ENCODE measurements at places on chromosomes 6 and 20.

- DNase-seq = no peak
Measured at GRCh38 chr6:139686308-139686707, 311.9 kb upstream of the CITED2 start.

GRCh38 chr6:148285205-148285604 is 57.4 kb upstream of the SASH1 start:
- no peak for DNase-seq

GRCh38 chr6:162973980-162974379 is 246.2 kb downstream of the PACRG start:
- no peak for DNase-seq

GRCh38 chr6:7270320-7271204 is 42.4 kb downstream of the SSR1 start:
- DNase-seq = no peak

DNA sequence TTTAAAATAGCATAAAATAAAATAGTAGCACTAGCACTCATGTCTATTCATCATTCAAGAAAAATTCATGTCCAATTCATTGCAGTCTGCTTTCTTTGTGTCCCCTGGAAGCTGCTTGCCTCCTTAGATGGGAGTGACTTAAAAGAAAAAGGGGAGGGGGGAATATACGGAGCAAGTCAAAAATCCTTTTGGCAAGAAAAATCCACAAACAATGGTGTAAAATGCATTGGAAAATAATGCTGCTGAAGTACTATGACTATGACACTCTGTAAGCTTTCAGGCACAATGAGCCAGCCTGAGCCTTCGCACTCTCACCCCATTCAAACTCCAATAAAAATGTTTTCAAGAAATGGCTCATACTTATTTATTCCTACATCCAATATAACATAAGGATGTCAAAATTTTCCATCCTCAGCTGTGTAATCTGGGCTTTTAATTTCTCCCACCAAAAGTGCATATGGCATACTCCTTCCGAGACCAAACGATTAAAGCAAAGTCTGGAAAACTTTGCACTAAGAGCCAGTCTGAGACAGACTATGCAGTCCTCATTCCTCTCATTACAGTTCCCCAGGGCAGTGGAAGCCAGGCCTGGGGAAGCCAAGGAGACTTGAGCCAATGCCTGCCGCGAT is 790 bp downstream of the NEDD9 start:
- no peak for DNase-seq

GRCh38 chr20:23248461-23248882 is 102.1 kb upstream of the NXT1 start:
- DNase-seq = no peak

- no peak for DNase-seq
Measured at GRCh38 chr6:144999127-144999526, 714.0 kb downstream of the UTRN start.

DNA sequence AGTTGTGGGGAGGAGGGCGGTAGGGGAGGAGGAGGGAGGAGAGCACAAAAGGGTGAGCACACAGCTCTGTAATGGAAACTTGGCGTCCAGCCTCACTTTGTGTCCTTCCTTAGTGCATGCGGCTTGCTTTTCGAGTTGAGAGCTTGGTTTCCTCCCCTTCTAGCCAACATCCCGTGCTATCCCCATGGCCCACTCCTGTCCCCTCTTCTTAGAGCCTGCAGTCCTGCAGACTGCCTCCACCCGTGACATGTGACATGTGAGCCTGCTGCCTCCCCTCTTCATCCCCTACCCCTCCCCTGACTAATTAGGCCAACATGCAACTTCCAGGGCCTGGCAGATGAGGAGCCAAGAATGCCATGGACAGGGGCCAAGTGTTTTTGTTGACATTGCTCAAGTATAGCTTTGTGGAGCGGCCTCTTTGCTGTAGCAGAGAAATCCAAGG is 63.2 kb downstream of the SLC24A3 start:
- DNase-seq = no peak

GRCh38 chr6:4719491-4719890 is 56.7 kb upstream of the CDYL start:
- DNase-seq = no peak

- no peak for DNase-seq
Measured at GRCh38 chr6:149915970-149916865, 6.7 kb downstream of the RAET1G start.

DNA sequence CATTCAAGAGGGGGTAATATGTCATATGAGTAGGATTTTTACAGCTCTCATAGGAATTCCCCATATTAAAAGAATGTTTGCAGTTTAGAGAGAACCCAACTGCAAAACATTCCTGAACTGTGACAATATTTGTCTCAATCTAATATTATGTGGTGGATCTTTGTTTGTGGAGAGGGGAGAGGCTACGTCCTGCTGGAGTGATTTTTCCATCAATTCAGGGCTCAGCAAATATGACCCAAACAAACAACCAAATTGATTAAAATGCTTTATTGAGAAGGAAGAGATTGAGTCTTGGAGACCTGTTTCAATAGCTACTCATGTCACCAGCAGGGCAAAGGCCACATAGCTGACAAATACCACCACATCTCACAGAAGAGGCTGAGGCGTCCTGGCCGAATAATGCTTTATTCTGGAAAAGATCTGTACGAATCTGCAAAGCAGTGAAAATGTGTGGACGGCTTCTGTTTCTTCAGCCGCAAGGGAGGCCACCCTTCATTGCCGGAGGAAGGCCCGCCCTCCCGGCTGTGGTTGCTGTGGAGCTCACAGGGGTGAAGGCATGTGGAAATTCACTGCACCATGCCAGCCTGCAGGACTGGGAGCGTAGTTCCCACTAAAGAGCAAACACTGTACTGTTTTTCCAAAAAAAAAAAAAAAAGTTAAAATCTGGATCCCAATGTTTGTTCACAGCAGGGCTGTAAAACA is 89.7 kb upstream of the QKI start:
- no peak for DNase-seq

GRCh38 chr20:46905364-46906125 is 10.9 kb downstream of the EYA2 start:
- DNase-seq = no peak

- peak; percentile 15 for DNase-seq
Measured at GRCh38 chr20:2101057-2101864, at the start of gene STK35. STK35 (plus strand) TSS chr20:2101827; CDS start chr20:2101882, 55 bp downstream.

- DNase-seq = peak; percentile 16
Measured at GRCh38 chr6:11538052-11538818, 686 bp downstream of the TMEM170B start.

- no peak for DNase-seq
Measured at GRCh38 chr6:64861039-64861651, 845.9 kb downstream of the EYS start.

DNA sequence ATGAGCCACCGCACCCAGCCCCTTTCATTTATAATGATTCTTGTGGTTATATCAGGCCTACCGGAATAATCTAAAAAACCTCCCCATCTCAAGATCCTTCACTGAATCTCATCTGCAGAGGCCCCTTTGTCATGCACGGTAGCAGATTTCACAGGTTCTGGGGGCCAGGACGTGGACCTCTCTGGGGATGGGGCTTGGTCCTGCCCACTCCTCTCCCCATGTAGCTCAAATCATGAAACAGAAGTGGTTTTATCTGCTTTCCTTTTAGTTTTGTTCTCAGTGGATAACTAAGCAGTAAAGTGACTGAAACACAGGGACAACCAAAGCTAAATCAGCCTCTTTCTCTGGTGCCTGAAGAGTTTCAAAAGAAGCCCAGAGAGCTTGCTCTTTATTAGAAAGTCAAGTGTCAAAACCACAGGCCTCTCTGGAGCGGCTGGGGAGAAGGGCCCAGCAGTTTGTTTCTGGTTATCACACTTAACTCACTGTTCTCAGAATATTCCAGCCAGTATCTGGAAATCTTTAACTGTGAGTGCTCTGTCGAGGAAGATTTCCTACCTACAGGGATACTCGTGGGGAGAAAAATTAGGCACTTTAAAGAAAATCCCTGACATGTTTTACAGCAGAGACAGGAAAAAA is 60.6 kb upstream of the FAM184A start:
- DNase-seq = no peak

DNA sequence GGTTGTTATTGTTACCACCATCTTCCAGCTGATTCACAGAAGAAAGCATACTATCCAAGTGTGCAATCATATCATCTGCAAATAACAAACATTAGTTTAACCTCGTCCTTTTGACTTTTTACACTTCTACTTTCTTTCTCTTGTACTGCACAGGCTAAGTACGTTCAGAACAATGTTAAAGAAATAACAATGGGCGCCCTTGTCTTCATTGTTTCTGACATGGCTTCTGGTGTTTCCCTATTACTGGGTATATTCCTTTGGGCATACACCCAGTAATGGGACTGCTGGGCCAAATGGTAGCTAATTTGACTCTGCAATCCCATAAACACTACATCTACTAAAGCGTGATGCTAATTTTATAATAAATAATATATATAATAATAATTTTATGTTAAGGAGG is 146.7 kb downstream of the GJA10 start:
- no peak for DNase-seq

DNA sequence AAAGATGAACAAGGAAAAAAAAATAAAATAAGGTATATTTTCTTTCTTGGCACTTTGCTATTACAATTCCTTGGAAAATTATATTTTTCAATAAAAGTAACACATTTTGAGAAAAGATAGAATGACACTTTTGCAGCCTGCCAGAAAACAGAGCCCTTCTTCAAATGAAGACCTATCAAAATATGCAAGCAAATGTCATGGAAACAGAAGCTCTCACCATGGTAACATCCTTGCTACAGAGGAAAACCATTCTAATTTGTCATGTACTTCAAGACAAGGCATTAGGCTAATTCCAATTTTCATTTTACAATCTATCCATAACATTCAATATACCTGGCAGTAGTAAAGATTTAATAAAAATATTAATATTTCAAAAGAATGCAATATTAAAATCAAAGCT is 177.9 kb downstream of the RNGTT start:
- no peak for DNase-seq

DNA sequence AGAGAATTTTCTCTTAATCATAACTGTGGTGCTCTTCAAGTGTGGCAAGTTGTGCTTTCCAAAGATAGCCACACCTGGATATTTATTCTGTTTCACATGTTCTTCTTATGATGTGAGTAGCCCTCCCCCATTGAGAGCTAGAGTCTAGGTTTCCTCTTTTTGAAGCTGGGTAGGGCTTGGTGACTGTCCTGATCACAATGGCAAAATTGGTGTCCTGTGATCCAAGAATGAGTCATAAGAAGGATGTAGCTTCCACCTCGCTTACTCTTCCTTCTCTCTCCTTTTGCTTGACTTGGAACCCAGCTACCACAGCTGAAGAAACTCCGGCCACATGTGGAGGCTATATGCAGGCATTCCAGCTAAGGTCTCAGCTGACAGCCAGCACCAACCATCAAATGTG is 7.4 kb upstream of the IGF2R start:
- no peak for DNase-seq

DNA sequence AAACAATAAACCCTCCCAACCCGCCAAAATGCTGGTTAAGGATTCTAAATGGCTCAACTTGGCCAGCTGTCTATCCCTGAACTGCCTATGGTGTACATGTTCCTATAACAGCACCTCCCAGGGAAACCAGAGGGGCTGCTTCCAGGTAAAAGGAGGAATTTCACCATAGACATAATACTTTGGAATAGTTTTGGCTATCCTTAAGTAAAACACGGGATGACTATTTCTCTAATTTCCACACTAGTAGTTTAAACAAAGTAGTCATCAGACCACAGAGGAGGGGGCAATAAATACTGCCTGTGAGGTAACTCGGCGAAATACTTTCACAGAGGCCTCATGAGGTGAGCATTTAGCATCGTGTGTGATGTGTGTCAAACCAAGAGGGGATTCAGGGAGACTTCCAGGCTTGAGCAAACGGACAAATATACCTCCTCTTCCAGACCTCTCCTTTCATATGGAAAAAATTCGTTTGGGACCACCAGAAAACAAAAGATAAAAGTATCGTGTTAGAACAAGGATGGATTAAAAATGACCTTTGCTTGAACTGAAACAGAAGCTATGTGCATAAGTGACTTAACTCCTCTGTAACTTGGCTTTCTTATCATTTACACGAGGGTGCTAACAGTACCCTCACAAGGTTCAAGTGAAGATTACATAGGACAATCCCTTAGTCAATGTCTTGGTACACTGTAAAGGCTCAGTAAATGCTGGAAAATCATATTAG is 1.0 kb upstream of the XRN2 start:
- DNase-seq = no peak

- no peak for DNase-seq
Measured at GRCh38 chr20:48722737-48723191, 105.0 kb downstream of the PREX1 start.

GRCh38 chr20:57224641-57225138 is 41.8 kb downstream of the BMP7 start:
- DNase-seq = no peak

DNA sequence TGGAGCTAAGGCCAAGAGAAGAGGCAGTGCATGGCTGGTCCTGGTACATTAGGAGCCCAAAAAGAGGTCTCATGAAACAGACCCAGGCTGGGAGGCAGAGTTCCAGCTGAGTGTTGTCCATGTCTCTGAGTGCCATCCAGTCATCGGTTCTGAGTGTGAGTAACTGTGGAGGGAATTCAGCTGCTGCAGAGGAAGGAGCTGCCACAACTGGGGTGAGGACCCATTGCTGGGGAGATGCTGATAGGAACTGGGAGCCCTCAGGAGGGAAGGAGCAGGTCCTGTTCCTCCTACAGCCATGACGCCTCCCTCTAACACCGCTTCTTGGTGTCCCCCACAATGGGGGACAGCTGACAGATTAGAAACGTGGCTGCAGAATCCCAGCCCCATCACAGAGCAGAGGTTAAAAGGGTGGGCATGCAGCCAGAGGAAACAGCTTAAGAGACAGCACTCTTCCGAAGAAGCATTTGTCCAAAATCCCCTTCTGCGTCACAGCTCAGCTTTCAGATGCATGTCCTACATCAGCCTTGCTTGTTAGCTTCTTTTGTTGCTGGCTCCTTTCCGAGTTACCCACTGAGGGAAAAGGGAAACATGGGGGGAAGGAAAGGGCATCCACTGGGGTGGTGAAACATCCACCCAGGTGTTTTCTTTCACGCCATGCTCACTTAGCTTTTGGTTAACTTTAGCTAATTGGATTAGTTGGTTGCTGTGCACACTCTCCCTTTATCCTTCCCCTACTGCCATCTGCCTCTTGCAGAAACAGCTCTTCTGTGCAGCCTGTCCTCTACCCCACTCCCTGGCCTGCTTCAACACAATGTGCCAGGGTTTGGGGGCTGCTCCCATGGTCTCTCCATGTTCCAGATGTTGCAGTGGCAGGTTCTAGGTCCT is 239.2 kb downstream of the SYNDIG1 start:
- DNase-seq = no peak

DNA sequence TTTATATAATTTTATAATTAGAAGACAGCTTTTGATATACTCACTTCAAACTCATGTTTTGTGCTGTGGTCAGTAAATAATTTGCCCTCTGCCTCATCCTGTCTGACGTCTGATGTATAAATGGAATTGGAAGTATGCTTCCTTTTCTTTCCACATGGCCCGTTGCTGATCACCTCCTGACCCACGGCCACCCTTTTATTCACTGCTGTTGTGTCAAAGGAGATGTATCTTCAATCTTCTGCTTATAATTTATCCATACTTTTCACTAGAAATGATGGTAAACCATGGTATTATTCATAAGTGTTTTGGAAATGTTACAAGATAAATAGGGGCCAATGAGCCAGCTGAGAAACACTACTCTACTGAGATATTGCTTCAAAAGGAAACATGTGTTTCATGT is 841.8 kb downstream of the PHF3 start:
- no peak for DNase-seq

- no peak for DNase-seq
Measured at GRCh38 chr20:57871237-57871632, 161.4 kb upstream of the PMEPA1 start.

All from stimulated activated CD4-positive, alpha-beta T cell treated with anti-CD3 and anti-CD28 coated beads, TNF-alpha, amount 100 ng/mL, for 1 hour (primary cell).